ENCODE measurements at places on chromosomes 4 and X.

DNA sequence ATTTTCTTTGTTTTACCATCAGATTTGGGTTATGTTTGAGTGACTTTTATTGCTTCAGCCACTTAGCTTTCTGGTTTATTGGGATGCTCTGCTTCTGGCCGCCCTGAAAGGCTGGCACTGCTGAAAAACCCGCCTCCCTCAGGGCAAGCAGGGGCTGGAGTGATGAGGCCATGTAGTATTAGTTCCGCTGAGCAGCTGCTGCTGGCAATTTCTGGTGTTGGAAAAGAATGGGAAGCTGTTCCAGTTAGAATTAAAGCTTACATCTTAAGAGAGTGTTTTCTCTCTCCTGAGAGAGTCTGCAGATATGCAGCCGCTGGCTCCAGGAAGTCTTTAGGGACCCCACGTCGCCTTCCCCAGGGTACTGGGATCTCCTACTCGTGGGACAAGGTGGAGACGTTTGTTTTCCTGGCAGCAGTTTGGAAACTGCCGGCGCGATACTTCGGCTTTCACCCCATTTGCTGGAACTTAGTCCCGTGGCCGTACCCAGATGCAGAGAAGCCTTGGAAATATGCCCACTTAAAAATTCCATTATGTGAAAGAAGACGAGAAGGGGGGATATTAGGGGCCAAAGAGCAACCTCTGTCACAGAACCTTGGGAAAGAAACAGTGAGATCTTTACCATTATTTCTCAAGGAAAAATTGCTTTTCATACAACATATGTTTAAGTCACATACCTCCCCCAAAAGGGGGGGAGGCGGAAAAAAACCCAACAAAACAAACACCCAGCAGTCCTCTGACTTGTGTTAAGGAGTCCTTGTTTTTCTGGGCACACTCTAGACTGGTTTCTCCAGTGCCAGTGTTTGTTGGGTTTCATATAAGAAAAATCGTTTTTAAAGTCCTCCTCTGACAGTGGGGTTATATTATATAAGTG is 72.6 kb downstream of the TMEM131L start:
- ATAC-seq, result peak; percentile 74

DNA sequence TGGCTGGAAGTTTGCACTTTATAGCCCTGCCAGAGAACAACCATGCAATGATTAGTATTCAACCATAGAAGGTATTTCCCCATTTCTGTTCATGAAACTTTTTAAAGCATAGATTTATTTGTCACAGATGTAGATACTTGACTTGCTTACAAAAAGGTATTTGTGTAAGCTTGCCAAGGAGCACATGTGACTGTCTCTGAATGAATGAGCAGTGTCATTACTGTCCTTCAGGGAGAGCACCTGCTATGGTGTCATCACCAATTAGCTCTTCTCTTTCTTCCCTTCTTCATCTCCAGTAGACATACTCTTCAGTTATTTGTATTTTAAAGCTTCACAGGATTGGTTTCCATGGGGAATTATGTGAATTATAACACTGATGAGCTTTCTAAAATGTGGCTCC is 1064.7 kb upstream of the GRIA3 start:
- ATAC-seq, result no peak

GRCh38 chr4:151267822-151268535 is 9.0 kb upstream of the PRSS48 start:
- no peak for ATAC-seq

DNA sequence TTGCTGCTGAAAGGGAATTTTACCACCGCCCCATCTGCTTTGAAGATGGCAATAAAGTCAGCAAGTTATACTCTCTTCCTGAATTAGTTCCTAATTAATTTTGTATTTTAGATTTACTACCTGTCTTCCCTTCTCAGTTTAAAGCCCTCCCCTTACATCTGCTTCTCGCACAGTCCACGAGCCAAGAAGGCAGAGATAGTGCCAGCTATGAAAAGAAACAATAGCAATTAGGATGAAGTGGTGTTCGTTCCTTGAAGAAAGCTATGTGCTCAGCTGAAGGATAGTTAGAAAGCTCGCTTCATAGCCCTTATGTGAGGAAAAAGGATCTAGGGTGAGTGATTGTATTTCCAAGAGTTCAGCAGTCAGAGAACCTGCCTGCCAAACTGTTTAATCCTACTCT is 1678.8 kb upstream of the TENM3 start:
- no peak for ATAC-seq

- ATAC-seq, result no peak
Measured at GRCh38 chr4:123327346-123327745, 69.2 kb upstream of the SPRY1 start.

DNA sequence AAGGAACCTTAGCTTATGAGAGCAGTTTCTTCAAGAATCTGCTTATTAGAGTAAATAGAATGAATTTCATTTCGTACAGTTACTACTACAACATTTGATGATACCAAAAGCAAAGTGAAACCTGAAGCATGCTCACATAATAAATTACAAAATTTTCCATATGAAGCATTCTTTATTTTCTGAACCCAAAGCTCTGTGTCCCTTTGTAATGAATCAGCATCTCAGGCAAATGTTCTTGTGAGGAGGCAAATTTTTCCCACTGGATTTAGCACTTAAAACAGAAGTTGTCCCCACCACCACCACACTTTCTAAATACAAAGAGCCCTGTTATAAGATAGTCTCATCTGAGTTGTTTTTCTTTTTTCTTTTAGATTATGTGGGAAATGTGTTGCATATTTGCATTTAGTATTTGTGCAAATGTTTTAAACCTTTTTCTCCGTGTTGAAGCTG is 70.7 kb upstream of the NFKB1 start:
- peak; percentile 41 for ATAC-seq

Data from SK-N-SH treated with all-trans-retinoic acid at 6 μM for 48 hours (cell line).